ENCODE measurements at places on chromosomes 3 and 15.

DNA sequence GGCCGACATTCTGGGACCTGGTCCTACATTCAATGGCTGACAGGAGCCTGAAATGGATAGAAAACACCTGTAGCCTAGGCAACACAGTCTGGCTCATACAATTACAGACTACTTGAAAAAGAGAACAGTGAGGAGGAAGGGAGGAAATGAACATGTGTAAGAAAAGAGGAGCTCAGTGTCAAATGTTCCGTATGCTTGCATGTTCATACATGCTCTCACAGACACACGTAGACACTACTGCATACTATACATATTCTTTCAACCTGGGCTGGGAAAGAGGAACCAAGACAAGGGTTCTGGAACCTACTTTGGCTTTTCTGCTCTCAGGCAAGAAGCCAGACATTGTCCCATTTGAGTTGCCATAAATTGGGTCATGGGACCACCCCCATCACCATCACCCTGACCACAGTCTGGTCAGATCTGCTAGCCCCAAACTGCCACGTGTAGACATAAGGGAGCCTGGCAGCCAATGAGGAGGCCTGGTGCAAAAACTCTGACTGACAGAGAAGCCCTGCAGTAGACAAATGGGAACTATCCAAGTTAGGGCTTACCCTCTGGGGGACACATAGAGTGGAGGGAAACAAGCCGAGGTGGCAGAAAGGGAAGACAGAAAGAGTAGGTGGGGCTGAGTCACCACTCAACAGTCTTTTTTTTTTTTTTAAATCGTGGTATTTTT lies 310.0 kb downstream of the SHQ1 start:
- DNase-seq: no peak

DNA sequence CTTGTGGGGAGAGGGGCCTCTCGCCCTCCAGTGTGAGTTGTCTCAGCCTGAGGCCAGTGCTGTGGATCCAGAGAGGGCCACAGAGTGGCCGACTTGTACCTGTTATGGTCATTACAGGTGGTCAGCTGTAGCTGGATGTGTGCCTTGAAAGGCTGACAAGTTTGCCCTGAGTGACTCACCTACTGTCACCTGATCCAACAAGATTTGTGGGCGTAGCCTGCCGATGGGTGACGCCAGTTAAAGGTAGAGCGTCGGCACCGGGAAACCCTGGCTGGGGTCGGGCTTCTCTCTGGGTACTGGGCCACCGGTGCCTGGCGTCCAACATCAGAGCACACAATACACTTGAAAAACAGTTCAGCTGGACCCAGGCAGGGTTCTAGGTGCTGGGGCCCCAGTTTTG lies 2.8 kb upstream of the ISG20 start:
- no peak for DNase-seq

GRCh38 chr3:97954228-97954827 lies 17.9 kb downstream of the RIOX2 start:
- DNase-seq: no peak

- DNase-seq: peak; percentile 86
Observed at GRCh38 chr3:42683875-42684598, 1.3 kb upstream of the KLHL40 start.

DNA sequence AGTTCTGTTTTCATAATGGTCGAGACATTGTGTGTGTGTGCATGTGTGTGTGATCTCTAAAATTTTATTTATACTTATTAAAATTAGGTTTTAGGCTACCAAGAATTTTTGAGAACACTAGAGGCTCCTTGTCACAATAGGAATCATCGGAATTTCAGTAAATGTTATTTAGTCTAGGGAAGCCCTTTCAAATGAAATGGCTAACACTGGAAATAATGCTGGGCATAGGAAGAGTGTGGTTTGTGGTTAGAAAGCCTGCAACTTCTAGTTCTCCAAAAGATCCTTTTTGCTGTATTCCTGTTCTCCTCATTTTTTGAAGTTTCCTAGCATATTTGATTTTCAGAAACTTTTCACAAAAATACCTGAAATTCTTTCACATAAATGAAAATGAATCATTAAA lies 92.5 kb upstream of the MBNL1 start:
- no peak for DNase-seq

DNA sequence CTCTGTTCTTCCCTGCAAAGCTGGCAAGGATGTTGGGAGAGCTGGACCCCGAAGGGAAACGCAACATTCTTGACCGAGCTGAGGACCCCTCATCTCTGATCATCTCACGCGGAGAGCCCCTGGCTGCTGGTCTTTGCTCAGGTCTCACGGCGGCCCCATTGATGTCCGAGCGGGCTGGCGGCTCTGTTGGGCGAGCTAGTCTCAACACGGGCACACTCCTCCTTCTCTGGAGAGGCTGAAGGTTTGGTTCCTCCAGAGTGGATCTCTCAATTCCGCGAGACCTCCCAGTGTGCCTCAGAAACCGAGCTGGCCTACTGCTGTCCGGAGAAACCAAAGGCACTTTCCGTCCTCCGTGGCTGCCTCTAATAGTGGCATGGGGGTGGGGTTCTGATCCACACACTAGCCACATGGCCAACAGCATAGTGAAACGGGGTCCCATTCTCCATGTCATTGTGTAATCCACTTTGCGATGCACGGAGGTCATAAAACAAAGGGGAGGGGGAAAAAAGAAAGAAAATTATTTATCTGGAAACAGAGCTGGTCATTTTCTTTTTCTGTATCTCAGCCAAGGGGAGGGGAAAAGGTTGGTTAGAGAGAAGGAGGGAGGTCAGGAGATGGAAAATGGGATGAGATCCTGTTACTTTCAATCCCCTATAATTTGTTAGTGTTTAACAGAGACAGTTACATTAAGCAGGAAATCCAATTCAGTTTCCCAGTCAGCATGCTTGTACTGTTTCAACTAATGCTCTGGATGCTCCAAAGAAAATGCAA lies 1.3 kb downstream of the CCDC80 start:
- DNase-seq: no peak

Data from kidney capillary endothelial cell (primary cell).